Osteocyte (in vitro differentiated cells): ENCODE measurements at places on chromosomes 1 and 21. TPM values are rescaled to one million over a fixed set of nuclear protein-coding genes. Genes with fewer than 3 reads are reported as not detected.

DNA sequence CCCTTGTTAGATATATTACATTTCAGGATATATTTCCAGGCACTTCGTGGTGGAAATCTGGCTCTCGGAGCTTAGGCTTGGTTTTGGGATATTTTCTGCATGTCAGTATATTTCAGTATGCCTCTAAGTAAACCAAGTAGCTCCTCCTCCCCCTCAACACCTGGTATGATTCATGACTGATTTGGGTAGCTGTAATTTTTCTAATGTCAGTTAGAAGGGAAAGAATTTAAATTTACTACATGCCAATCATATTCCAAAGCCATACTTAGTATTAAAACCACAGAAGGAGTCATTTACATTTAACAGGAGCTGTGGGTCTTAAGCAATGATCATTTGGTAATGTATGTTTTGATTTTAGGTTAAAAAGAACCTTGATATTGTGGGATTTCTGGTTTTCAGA, 40.6 kb downstream of the ST6GALNAC3 start:
- DNase-seq = no peak

DNA sequence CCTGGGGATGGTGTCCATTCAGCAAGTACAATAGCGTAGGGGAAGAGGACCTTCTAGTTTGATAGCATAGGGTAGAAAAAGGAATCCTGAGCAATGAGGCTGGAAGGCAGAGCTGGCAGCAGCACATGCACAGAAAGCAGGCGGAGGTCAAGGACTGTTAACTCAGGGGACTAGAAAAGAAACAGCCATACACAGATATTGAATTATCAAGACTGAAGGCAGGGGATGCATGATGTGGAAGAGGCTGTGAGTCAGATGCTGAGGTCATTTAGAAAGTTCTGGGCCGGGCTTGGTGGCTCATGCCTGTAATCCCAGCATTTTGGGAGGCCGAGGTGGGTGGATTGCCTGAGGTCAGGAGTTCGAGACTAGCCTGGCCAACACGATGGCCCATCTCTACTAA, 65.6 kb downstream of the OPTC start:
- DNase-seq = no peak

- no peak for DNase-seq
These were observed 45.8 kb downstream of the MIGA1 start for GRCh38 chr1:77825131-77825709.

- no peak for DNase-seq
These were observed 86.7 kb upstream of the MARK1 start for GRCh38 chr1:220441211-220441610.

DNA sequence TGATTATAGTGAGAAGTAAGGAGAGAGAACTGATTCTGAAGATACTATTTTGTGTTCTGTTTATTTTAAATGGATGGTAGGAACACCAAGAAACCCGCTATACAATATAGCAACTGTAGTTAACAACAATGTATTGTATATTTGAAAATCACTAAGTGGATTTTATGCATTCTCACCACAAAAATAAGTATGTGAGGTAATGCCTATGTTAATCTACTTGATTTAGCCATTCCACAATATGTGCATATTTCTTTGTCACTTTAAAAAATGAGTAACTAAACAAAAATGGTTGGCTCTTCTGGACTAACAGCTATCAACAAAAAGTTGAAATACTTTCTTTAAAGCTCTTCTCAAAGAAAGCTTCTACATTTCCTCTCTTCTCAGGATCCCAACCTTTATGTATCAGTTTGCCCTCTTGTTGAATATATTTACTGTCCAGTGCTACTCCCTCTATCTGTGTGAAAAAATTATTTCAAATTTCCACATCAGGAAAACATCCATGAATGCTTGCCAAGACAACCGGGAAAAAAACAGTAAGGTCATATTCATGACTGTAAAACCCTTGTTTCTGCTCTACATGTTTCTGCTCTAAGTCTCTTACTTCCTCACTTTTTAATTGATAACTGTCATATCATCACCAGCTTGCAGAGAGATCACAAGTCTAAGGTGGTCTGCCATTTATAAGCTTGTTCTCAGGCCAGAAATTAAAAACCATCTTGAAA, 27.0 kb downstream of the CLCA4 start:
- DNase-seq = no peak

DNA sequence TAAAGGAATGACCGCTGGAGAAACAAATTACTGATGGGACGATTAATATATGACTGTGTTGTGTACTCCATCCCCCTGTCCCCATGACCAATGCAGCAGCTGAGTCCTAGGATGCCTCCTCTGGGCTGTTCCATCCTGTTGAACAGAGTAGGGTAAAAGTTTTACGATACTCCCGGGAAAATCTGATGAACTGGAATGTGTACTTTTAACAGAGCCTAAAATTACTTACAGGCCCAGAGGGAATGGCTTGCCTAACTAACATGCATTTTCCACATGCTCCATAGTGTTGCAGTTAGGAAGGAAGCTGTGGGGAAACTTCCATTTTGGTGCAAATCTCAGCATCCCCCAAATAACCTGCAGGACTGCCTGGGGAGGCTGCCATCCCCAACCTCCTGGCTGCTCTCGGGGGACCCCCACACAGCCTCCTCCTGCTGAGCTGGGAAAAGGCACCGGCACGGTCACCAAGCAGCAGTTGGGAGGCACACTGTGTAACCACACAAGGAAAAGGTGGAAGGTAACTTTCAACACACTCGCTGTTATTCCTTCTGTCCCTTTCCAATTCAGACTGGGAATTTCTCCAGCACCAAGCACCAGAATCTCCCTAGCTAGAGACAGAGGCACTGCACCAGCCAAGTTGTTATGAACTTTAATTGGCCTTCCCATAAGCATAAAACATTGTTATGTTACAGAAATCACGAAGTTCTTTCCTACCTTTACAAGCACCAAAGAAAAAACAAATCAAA, 97.2 kb downstream of the BCAR3 start:
- no peak for DNase-seq

GRCh38 chr1:78035121-78035520, 10.6 kb upstream of the GIPC2 start:
- DNase-seq = no peak

DNA sequence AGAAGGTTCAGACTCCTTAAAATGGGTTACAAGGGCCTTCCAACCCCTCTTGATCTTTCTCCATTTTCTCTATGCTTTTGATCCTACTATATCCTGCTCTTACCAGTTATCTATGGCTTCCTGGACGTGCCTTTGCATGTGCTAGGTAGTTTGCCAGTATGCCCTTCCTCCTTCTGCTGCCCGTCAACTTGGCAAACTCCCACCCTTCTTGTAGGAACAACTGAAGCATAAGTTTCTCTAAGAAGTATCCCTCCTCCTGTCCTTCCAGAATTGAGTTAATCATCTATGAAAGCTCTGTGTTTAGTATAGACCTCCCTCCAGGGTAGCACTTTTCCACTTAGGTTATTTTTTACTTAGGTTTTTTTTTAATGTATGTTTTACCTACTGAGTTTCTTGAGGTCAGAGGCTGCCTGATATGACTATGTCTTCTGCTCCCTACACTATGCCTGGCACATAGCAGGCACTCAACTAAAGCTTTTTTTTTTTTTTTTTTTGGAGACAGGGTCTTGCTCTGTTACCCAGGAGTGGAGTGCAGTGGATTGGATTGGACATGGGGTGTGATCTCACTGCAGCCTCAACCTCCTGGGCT, 10.0 kb upstream of the IGSF3 start:
- DNase-seq = no peak

- DNase-seq = no peak
These were observed 511.6 kb downstream of the SMYD3 start for GRCh38 chr1:245995474-245995873.

DNA sequence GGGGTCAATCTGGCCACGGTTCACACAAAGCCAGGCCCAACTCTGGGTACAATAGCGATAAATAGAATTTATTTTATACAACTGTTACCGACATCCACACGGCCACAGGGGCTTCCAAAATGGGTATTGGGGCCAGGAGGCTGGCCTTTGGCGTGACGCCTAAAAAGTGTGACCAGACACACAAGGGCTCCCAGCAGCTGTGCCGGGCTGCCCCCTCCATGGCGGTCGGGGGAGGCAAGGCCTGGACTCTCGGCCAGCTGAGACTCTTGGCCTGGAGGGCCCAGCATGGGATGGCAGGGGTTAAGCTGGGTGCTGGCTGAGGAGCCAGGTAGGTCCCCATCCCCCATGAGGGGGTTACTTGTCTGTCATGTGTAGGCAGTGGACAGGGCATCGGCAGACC, 73.0 kb downstream of the RAP1GAP start:
- no peak for DNase-seq

CAMK1G gene
- total RNA-seq = not detected in 2 replicates

INKA2 gene
- 5.5 and 6.2 TPM in 2 replicates for total RNA-seq

LAMB3 gene
- 2.6 and 4.1 TPM in 2 replicates for total RNA-seq

IFNLR1 gene
- 0.16 TPM in 1 of 2 replicates, not detected in the other for total RNA-seq

CD34 gene
- not detected in 2 replicates for total RNA-seq

TRPM2 gene
- not detected in 2 replicates for total RNA-seq
